Stimulated activated CD8-positive, alpha-beta memory T cell treated with anti-CD3 and anti-CD28 coated beads, Interleukin-4, amount 100 ng/mL, for 1 hour (primary cell): ENCODE measurements at places on chromosomes 5 and 9.

GRCh38 chr5:160061770-160062169 is 52.8 kb downstream of the TTC1 start:
- DNase-seq: no peak

DNA sequence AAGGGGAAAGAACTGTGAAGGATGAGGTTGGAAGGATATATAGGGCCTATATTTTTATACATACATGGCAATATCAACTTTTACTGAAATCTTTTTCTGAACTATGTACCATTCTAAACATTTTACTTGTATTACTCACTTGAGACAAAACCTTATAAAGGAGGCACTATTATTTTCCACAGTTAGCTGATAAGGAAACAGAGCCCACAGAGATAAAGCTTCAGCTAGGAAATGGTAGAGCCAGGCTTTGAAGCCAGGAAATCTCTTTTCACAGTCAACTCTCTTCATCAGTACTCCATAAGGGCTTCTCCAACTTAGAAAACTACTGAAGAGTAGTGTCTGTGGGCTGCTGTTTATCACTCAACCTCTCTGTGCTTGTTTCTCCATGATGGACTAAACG is 613.7 kb downstream of the PRELID2 start:
- DNase-seq: no peak

DNA sequence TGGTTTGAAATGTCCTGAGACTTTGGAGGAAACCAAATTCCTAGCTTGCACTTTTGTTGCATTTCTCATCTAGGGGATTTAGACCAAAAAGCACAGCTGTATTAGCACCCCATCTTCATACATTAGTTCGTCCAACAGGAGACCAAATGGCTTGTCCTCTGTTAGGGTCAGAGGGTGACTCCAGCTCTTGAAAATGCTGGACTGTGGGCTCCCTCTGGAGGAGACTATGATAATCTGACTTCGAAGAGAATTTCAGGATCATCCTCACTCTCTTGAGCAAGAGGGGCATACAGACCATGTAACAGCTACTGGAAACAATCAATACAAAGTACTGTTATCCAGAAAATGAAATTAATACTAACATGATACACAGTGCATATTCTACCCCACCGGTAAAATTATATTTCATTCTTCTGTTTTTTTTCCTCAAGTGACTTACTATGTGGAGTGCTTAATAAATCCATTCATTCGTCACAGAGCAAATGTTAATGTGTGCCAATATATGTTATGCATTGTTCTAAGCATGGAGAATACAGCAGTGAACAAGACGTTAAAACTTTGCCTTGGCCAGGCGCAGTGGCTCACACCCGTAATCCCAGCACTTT is 63.7 kb upstream of the PPP2CA start:
- DNase-seq: no peak

DNA sequence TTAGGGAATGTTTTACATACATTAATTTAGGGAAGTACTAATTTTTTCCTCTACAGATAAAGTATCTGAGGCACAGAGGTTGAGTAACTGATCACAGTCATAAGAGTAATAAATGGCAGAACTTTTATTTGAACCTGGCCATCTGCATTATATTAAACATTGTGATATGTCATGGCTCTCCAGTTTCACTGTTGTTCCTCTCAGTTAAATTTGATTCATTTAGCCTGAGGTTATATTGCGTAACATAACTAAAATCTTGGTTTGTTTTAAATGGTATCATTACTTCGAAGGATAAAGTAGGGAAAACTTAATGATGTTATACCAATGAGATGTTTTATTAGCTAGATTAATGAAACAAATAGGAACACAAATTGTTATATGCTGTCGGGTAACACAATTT is 284.4 kb downstream of the KDM4C start:
- DNase-seq: no peak

DNA sequence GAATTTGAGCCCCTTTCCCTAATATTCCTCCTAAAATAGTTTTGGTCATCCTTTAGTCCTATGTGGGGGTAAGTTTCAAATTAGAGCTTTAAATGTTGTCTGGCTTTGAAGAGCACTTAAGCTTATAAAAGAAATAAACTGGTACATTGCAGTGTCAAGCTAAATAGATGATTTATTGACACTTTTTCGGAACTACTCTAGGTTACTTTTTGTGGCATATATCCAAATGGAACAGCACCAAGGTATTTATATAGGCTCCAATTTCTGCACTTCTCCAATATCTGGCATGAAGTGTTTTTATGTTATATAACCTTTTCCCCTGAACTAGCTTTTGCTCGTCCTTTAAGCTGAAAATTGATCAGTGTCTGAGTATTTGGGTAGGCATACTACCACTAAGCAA is 402.5 kb downstream of the NFIB start:
- no peak for DNase-seq

DNA sequence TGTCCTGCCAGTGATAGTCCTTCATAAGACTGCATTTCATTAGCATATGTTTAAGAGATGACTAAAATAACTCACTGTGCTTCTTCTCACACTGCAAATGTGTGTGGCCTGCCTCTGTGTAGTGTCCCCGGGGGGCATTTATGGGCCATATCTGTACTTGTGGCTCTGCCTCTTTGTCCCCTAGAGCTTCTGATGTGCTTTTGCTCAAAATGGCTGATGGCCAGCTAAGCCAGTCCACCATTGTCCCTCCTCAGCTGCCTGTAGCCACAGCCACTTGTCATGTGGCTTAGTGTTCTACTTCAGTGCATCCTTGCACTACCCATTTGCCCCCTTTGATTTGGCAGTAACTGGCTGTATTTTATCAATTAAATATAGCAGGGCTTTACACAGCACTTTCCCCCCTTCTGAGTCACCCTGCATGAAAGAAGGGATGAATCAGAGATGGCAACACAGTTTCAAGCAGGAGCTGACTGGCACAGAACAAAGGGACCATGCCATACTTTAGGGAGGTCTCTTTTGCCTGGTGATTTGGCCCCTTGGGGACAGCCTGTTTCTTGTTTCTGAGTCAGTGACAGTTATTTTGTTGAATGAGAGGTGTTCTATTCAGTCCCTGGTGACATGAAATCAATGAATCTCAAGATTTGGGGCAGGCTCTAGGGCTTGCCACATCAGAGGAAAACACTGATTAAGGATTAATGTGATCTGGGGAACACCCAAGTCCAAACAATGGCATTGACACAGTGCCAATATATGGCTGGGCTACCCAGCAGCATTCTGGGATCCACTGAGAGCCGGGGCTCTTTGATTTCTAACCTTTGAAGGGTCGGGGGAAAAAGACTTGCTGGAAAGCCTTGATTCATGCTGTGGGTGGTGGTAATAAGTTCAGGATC is 245.5 kb downstream of the SMARCA2 start:
- DNase-seq: no peak

DNA sequence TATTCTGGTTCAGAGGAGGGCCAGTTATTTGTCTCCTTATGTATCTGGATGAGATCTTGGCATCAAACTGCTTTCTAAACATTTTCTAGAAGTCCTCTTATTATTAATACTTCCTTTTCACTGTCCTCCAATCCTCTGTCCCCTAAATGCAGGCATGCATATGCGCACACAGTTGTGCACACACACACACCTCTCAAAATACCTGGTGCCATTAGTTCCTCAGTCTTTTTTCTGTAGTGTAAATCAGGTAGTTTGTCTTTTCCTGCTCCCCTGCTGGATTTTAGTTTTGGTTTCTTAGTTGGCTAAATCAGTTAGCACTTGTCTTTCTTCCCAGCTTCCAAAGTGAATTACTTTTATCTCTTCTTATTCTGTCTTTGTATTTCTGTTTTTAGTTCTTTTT is 55.8 kb upstream of the LRRC70 start:
- no peak for DNase-seq

- no peak for DNase-seq
Observed at GRCh38 chr5:77832166-77832770, 56.1 kb upstream of the TBCA start.

GRCh38 chr9:134336228-134336627 is 10.0 kb downstream of the RXRA start:
- no peak for DNase-seq

DNA sequence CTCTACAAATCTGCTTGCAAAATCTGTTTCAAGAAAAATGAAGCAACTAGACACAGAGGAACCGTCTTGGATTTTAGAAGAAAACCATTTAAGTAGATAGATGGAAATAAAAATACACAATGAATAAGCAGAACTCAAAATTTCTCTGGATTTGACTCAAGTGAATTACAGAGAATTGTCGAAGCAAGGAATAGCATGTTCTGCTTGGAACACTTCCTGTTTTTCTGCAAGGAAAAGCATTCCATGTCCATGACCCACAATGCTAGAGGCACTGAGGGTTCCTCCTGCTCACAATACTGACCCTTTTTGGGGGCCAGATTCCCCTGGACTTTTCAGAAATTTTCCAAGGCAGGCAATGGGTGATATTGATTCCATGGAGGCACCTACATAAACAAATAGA is 29.8 kb downstream of the PRUNE2 start:
- no peak for DNase-seq

GRCh38 chr5:94793816-94794198 is 175.3 kb downstream of the SLF1 start:
- no peak for DNase-seq

- DNase-seq: no peak
Observed at GRCh38 chr9:23850690-23851629, 24.9 kb upstream of the ELAVL2 start.
